ENCODE measurements at places on chromosomes 2 and 18.
A peak's percentile ranks its signal among the peaks of the same experiment; 100 is the strongest.

GRCh38 chr2:237539681-237540080 is 26.7 kb upstream of the PRLH start:
- no peak for DNase-seq

DNA sequence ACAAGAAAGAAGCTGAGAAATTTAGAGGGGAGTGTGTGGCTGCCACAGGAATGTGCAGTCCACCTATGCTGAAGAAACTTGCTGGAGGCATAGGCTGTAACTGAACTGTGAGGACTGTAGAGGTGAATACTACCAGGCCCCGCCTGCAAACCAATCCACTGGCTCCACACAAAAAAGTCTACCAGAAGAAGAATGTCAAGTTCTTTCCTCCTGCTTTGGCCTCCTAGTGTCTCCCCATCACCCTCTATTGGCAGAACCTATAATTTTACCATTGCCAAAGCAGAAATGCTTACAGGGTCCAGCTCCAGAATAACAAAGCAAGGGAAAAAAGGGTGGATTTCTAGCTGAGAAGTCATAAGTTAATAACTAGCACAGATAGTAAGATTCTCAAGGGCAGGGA is 5.9 kb upstream of the ATP5MC3 start:
- DNase-seq = peak; percentile 15

- no peak for DNase-seq
Measured at GRCh38 chr18:295756-296490, 28.1 kb upstream of the THOC1 start.

DNA sequence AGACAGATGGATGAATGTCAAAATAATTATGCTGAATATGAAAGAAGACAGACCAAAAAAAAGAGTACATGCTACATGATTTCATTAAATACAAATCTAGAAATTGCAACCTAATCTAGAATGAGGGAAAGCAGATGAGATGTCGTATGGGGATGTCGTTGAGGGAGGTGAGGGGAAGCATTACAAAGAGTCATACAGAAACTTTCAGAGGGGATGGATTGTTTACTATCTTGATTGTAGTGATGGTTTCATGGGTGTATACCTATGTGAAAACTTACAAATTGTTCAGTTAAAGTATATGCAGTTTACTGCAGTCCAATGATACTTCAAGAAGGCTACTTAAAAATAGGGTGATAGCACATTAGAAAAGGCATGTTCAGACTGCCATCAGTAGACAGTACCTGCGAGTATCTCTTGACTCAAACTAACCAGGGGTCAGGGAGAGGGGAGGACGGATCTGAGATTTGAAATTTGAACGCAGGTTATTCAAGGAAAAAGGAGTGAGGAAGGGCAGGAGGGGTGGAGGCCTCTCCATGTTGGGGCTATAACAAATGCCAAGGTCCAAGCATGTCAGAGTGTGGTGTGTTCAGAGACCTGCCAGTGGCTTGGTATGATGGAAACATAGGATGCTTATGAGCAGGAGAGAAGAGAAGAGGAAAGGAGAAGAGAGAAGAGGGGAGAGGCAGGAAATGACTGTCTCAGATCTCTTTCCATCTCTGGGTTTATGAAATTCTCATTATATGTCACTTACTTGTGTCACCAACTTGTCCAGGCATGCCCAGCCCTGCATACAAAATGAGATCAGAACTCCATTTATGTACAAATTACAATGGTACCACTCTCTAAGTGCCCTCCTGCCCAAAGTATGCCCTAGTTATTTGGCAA is 257.3 kb upstream of the CXCR4 start:
- DNase-seq = no peak

- DNase-seq = no peak
Measured at GRCh38 chr2:135454608-135455007, 76.4 kb downstream of the ZRANB3 start.

DNA sequence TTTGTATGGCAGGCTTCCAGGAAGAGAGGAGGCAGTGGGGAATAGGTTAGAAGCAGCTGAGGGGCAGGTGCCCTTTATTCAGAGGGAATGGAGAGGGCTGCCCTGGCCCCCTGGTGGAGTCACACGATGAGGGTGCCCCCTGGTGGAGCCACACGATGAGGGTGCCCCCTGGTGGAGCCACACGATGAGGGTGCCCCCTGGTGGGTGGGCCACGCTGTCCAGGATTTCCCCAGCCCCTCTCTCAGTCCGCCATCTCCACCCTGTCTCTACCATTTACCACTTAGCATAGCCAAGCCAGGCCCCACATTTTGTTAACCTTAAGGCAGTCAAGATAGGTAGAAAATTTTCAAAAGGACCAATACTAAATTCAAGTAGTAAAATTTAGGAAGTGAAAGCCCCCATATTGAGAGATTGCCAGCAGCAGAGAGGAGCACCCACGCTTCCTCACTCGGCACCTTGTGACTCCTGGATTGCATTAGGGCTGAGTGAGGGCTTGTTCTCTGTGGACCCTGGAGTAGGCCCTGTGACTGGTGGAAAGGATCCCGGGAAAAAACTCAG is 10.4 kb upstream of the FAM228A start:
- DNase-seq = peak; percentile 9

- DNase-seq = no peak
Measured at GRCh38 chr2:64166212-64166611, 22.0 kb upstream of the PELI1 start.

DNA sequence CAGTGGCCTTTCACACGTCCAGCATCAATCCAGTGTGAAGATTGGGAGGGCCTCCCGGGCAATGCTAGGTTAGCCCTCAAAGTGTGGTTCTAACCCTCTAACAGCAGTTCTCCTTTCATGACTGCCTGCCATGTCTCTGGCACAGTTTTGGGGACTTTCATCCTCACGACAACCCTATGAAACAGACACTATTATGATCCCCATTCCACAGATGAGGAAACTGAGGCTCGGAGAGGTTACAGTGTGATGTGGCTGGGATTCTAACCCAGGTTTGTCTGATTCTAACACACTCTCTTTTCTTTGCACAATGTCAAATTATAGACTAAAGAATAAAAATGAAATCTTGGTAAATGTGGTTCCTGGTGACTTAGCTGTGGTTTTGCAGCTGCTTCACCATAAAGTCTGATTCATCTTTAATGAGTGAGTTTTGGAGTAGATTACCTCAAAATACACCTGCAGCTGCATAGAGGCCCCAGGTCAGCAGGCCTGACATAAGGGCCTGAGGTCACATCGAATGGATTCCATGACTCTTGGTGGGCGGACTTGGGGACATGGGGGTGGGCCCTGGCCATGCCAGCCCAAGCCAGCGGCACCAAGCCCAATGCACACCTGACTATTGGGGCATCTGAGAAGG is 214.4 kb downstream of the GLI2 start:
- no peak for DNase-seq

- DNase-seq = no peak
Measured at GRCh38 chr2:15152382-15152781, 408.8 kb downstream of the NBAS start.

DNA sequence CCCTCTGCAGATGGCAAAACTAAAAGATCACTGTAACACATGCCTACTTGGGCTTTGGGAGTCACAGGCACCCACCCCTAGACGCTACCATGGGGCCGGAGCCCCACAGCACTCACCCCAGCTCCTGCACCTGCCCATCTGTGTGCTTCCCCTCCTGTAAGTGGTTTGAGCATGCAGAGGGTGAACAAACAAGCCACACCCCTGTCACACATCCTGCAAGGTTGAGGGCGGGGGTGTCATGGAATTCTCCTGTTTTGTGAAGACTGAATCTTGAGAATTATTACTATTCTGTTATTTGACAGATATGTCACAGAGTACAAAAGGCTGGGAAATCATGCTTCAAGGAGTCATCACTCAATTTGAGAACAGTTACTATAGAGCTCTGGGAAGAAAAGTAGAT is 60.9 kb downstream of the RFTN2 start:
- DNase-seq = no peak

GRCh38 chr2:10316336-10316735 is 13.6 kb downstream of the HPCAL1 start:
- no peak for DNase-seq

DNA sequence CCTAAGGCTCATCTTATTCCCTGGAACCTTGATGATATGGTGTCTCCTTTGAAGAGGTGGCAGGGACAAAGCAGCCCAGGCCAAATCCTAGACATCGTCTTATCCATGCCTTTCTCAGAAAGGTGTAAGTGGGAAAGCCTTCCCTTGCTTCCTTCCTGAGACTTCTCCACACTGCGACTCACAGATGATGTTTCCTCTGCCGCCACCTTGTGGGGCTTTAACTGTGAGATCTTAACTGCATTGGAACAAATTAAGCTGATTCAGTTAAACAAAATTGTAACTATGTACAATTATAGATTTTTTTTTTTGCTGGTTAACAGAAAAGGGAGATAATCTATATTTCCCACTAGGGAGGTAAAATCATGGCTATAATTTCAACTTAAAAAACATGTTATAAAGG is 10.0 kb upstream of the GCA start:
- peak; percentile 29 for DNase-seq

GRCh38 chr2:191804766-191805165 is 42.1 kb downstream of the CAVIN2 start:
- DNase-seq = no peak

- no peak for DNase-seq
Measured at GRCh38 chr2:239619369-239619768, 218.5 kb upstream of the HDAC4 start.

DNA sequence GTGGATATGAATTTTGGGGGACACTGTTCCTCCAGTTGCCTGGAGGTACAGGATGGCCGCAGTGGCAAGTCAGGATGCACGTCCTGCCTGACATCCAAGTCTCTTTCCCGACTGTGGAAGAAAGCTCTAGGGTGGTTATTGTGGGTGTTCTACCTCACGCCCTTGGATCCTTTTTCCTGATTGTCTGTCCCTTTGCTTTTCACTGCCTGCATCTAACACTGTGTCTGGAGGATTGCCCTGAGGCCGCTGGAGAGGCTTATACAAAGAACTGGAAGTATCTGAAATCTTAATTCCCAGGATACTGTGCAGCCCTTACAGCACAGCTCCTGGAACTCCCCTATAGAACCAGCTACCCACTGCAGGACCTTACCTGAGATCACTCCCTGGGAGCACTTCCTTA is 250.5 kb downstream of the TFCP2L1 start:
- DNase-seq = no peak

GRCh38 chr2:157107877-157108276 is 149.6 kb upstream of the GALNT5 start:
- no peak for DNase-seq

- no peak for DNase-seq
Measured at GRCh38 chr2:10934979-10935350, 23.2 kb downstream of the KCNF1 start.

DNA sequence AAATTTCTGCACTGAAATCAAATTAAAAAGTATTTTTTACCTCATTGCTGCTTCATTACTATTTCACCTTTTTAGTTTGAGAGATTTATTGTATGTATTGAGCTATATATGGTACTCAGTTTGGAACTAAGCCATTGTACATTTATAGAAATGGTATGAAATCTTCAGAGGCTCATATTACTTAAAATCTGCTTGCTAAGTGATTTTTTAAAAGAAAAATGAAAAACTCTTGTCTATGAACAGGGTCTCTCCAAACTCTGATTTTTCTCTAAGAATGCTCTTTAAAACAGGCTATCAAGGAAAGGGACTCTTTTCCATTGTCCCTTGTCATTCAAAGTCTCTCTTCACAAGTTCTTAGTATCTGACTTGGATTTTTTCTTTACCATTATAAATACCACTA is 31.8 kb downstream of the C1D start:
- no peak for DNase-seq
